ENCODE measurements at places on chromosomes 2 and 18.

DNA sequence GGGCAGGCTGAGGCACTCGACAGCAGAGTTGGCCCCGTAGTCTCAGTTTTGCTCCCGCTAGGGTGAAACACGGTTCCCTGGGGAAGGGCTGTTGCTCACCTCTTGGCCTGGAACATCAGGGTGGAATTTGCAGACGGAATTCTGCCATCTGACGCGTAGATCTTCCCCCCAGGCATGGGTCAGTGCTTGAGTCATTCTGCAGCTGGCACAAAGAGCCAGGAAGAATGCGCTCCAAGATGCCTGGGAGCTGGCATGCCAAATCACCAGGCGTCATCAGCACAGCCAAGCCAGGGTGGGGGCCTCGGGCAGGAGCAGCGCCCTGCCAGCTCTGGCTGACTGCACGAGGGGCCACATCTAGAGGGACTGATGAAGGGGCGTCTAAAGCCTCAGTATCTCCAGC, 42.7 kb downstream of the ODC1 start:
- DNase-seq: no peak

GRCh38 chr2:174613531-174613930, 15.9 kb upstream of the WIPF1 start:
- no peak for DNase-seq

GRCh38 chr18:25612466-25612865, 260.5 kb upstream of the ZNF521 start:
- no peak for DNase-seq

DNA sequence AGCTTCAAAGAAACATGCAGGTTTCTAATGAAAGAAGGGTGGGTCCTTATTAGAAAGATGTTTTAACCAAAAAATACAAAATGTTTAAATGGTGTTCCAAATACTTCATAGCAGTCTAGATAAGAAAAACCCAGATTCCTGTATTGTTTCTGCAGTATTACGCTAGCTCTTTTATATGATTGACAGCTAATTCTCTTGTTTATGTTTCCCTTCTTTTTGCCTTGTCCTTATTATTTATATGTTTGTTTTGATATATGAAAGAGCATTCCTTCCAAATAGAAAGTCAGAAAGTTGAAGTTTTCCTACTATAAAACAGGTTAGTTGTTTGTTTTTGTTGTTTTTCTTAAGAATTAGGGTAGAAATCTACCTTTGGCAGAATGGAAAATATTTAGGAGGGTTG, 41.1 kb upstream of the PNPT1 start:
- no peak for DNase-seq

GRCh38 chr2:74578408-74578807, 23.9 kb downstream of the DOK1 start:
- no peak for DNase-seq

GRCh38 chr18:54616220-54616848, 25.3 kb downstream of the DYNAP start:
- no peak for DNase-seq

All from right kidney (tissue), 9 donors.